ENCODE measurements at places on chromosomes 12 and 14. TPM values are rescaled to one million over a fixed set of nuclear protein-coding genes. Genes with fewer than 3 reads are reported as not detected.

DNA sequence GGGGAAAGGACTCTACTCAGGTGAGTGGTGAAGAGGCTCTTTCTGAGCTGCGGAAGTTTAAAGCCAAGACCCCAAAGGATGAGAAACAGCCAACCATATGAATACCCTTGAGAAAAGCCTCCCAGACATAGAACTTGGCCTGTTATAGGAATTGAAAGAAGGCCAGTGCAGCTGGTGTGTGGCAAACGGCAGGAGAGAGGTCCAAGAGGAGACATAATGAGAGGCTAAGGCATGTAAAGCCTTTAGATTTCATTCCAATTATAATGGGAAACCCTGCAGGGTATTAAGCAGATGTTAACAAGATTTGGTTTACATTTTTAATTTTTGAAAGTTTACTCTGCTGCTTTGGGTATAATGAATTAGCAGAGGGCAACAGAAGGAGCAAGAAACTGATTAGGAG is 552.1 kb upstream of the FBXO33 start:
- DNase-seq = no peak

TMEM233 gene
- polyA plus RNA-seq = 2.6 TPM

DNA sequence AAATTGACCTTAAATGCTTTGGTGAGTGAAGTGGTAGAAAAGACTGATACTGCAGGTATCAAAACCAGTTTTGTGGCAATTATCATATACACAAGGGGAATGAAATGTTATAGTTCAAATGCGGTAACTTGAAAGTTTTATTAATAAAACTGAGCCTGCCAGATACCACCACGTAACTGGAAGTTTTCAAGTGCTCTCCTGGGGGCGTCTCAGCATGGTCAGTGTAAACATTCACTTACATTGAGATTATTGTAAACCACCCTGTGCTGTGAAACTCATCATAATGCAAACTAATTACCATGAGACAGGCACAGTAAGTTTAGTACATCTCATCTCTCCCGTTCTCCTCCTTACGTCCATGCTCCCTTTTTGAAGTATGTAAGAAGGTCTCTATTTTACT is 280.7 kb upstream of the FAR2 start:
- no peak for DNase-seq

PRPH gene
- 1.7 TPM for polyA plus RNA-seq

DNA sequence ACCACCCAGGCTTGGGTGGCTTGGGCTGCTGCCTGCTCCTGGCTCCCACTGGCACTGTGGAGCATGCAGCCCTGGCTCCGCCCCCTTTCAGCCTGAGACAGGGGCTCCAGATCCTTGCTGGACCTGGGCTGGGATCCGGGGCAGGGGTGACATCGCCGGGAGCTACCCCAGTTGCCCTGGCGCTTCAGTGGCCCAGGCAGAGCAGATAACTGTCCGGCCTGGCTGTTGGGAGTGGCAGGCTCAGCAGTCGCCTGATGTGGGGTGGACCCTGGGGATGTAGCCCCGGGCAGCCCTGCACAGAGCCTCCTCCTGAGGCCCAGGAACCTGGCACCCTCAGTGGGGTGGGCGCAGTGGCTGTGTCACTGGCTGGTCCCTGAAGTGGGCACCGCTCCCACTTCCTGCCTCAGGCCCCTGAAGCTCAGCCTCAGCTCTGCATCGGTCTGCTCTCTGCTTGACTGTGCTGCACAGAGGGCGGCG is 57.9 kb downstream of the FUT8 start:
- peak; percentile 49 for DNase-seq

MYH7 gene
- polyA plus RNA-seq = not detected

GRCh38 chr14:92037989-92038388 is 1.9 kb downstream of the TRIP11 start:
- peak; percentile 6 for DNase-seq

DNA sequence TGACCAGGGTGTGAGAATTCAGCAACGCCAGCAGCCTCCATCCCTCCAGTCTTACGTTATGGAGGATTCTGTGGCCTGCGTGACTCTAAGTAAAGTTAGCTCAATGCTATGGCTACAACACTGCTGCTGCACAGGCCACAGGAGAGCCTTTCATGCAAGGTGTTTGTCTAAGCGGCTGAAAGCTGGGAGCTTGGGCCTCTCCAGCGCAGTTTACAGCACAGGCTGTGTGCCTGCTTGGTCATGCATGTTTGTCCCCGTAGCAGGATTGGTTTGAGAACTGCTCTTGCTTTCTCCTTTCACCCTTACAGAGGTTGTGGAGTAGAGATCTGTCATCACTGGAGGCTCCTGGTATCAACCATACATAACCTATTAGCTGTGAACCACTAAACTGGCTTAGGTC is 113.1 kb upstream of the TMCC3 start:
- no peak for DNase-seq

- DNase-seq = no peak
Measured at GRCh38 chr12:7994731-7995205, 37.7 kb upstream of the FOXJ2 start.

- DNase-seq = no peak
Measured at GRCh38 chr12:124501827-124502226, 65.6 kb downstream of the NCOR2 start.

GRCh38 chr12:78060186-78060585 is 229.5 kb downstream of the NAV3 start:
- DNase-seq = no peak

GRCh38 chr14:73461478-73462047 is 3.2 kb upstream of the NUMB start:
- DNase-seq = no peak

MIP gene
- polyA plus RNA-seq = not detected

DNA sequence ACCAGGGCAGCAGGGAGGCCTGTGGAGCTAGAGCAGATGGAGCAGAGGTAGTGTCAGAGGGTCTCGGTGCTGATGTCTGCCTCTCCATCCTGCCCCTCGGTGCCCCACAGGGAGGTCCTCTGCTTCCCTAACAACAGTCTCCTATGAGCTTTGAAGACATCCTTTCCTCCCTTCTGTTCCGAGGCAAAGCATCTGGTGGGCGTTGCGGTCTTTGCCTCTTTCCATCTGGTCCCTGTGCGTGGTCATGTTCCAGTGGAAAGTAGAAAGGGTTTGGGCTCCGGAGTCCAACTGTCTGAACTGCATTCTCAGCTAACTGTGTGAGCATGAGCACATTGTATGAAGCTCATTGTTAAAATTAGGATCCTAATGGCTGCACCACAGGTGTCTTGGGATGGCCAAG is 370.6 kb downstream of the AACS start:
- no peak for DNase-seq

CLEC1B gene
- polyA plus RNA-seq = not detected

GRCh38 chr14:67276131-67276530 is 34.9 kb downstream of the PALS1 start:
- DNase-seq = no peak

BHLHE41 gene
- 16.1 TPM for polyA plus RNA-seq

GRCh38 chr12:76998908-76999556 is 66.3 kb downstream of the E2F7 start:
- no peak for DNase-seq

DNA sequence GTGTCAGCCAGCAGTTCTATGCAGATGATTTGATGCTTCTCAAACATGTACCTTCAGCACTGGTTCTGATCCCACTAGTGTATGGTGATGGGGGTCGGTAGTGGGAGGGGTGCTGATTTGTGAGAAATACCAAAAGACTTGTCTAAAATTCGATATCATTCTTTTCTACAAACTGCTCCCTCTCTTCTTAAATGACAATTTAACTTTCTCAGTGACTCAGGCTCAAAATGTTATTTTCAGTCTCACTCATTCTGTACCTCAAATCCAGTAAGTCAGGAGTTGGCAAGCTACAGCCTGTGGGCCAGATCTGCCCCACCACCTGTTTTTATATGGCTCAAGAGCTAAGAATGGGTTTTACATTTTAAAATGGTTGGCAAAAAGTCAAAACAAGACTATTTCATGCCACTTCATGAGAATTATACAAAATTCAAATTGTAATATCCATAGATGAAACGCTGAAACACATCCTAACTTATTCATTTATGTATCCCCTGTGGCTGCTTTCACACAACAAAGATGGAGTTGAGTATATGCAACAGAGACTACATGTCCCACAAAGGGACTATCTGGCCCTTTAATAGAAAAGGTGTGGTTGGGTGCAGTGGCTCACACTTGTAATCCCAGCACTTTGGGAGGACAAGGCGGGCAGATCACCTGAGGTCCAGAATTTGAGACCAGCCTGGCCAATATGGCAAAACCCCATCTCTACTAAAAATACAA is 6.6 kb upstream of the NOP2 start:
- no peak for DNase-seq

FGF23 gene
- not detected for polyA plus RNA-seq

ADSS1 gene
- 11.8 TPM for polyA plus RNA-seq

GRCh38 chr12:131824450-131824849 is 3.7 kb upstream of the MMP17 start:
- DNase-seq = no peak

CEBPE gene
- polyA plus RNA-seq = not detected

KLHL33 gene
- not detected for polyA plus RNA-seq

- DNase-seq = no peak
Measured at GRCh38 chr12:75666939-75667334, 155.5 kb upstream of the KRR1 start.

DNA sequence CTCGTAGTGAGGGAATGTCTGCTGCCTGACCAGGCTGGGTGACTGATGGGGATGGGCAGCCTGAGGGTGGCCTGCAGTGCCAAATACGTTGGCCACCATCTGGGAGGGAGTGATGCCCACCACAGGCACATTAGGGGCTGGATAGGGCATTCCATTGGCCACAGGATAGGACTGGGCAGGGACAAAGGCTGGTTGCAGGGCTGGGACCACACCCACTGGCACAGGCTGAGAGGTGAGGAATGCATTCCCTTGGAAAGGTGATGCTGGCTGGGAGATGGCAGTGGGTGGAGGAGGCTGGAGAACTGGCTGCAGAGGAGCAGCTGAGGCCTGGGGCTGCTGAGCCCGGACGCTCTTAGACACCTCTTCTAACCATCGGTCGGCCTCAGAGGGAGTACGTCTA is 39.5 kb downstream of the PAPLN start:
- no peak for DNase-seq

RTL1 gene
- 0.07 TPM for polyA plus RNA-seq

GRCh38 chr12:24541193-24541871 is 407.6 kb downstream of the BCAT1 start:
- no peak for DNase-seq

KRT71 gene
- not detected for polyA plus RNA-seq

GPR84 gene
- polyA plus RNA-seq = not detected

DNA sequence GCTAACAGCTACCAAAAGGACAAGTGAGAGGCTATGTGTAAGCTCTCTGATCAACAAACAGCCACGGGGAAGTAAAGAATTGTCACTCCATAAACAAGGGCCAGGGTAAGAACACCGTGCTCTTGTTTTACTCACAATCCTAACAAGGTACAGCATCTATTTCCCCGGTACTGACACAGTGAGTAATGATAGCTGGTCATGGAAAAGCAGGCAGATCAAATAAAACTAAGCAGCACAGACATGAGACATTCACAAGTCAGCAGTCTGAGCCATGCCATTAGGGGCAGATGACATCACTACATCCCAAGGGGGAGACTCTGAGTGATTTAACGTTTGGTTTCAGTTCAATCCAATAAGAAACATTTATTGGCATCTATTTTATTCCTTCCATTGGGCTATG is 54.4 kb downstream of the ARL6IP4 start:
- no peak for DNase-seq

DRAM1 gene
- 37.4 TPM for polyA plus RNA-seq

DNA sequence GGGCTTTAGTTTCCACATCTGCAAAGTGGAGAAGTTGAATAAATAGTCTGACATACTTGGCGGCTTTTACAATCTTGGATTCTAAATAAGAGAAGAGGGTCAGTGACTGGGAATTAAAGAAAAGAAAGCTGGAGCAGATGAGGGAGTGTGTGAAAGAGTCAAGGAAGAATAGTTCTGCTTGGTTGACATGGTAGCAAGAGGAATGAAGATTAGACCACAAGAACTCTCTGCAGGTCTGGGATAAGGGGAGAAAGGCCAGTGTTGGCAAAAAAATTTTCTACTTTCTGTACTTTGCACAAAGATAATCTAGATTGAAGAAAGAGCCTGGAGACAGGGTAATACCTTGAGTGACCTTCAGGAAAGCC is 5.9 kb downstream of the ITGB7 start:
- DNase-seq = no peak

GRCh38 chr12:48266826-48267225 is 63.7 kb upstream of the OR10AD1 start:
- no peak for DNase-seq

DNA sequence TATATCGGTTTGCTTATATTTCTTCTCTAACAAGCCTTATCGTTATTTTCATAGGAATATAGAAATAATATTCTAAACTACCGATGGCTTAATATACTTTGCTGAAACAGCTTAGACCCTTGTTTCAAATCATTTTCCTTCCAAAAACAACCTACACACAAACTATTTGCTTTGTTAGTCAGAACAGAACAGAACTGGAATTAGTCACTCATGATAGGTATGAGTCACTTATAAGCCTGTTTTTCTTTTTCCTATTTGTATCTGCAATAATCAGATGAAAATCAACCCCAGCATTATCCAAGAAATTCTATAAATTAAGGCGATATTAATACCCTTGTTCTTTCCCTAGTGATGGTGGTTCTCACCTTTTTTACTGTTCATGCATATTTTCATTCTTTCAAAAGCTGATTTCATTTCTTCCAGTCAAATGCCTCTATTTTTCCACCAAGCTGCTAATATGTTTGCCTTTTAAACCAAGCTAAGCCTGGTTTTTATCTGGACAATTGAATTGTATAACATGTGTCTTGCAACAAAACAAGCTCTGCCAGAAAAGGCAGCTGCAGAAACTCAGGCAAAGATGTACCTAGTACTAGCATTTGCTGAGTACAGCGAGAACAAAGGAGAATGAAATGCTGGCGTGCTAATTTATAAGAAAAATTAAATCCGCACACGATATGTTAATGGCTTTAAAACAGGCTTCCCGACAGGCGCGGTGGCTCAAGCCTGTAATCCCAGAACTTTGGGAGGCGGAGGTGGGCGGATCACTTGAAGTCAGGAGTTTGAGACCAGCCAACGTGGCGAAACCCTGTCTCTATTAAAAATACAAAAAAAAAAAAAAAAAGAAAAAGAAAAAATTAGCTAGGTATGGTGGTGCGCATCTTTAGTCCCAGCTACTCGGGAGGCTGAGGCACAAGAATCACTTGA is 1418.2 kb downstream of the AACS start:
- peak; percentile 36 for DNase-seq

- DNase-seq = no peak
Measured at GRCh38 chr14:105067969-105068301, 2.7 kb upstream of the GPR132 start.

Measured in SK-N-SH (cell line).